ENCODE measurements at places on chromosomes 13 and 19.

GRCh38 chr19:8001651-8001994 lies 3.8 kb downstream of the ELAVL1 start:
- no peak for DNase-seq

DNA sequence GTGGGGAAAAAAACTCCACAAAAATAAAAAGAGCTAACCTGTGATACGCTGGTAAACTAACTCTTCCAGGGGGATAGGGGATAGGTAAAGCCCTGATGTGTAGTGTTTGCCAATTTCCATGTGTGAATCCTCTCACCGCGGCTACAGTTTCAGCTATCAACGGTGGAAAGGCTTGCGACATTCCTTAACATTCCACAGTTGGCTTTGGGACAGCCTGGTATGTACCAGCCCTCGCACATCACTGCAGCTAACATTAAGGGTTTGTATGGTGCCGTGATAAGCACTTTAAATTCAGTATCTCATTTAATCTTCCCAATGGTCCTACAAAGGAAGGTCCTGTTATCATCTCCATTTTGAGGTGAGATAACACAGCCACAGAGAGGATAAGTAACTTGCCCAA lies 112.4 kb downstream of the KATNAL1 start:
- no peak for DNase-seq

DNA sequence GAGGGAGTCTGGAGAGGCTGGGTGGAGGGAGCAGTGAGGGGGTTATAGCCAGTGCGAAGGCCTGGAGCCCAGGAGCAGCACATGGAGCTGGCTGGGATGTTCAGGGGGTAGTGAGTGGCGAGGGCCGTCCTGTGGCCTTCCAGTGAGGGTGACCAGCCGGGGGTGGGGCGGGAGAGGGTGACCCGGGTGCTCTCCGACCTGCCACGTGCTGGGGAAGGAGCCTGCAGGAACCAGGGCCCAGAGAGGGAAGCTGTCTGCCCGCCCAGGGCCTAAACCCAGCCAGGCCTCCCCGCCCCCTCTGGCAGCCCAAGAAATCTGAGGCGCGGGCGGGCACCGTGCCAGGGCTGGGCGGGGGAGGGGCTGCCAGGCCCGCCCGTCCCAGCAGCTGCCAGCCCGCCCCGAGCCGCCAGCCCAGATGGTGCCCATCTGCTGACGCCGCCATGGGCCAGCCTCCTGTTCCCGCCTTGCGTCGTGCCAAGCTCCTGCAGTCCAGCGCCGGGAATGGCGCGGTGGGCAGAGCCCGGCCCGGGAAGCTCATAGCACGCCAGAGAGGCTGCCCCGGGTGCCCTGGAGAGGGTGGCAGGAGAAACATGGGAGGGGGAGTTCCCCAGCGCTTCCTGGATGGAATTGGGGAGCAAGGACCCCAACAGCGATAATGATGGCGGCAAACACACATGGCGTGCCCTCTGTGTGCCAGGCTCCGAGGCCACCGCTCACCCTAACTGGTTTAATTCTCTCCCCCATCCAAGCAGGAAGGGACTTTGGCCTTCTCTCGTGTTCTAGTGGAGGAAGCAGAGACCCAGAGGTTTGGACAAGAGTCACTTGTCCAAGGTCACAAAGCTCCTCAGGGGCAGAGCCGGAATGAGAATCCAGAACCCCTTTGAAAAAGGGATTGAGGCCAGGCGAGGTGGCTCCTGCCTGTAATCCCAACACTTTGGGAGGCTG lies 21.5 kb downstream of the NFIC start:
- DNase-seq, result no peak

DNA sequence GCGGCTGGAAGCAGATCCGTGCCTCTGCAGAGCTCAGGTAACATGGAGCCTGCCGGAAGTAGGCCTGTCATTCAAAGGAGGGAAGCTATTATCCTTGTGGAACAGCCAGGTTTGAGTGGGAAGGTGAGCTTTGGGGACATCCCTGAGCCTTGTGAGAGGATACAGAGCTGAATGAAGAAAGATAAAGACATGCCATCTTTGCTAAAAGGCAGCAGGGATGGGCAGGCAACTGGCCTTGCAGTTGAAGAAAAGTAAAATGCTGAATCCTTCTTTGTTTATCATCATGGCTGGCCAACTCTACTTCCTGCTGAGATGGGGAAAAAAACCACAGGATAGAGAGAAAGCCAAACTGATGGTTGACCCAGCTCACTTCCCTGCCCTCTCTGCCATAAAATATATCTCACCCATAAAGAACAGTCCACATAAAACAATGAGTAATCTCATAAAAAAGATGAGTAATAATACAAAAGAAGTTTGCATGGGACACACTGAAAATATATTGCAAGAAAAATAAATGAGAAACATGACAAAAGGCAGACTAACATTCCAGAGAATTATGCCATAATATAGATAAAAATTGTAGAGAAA lies 226.3 kb downstream of the DLEU7 start:
- no peak for DNase-seq

DNA sequence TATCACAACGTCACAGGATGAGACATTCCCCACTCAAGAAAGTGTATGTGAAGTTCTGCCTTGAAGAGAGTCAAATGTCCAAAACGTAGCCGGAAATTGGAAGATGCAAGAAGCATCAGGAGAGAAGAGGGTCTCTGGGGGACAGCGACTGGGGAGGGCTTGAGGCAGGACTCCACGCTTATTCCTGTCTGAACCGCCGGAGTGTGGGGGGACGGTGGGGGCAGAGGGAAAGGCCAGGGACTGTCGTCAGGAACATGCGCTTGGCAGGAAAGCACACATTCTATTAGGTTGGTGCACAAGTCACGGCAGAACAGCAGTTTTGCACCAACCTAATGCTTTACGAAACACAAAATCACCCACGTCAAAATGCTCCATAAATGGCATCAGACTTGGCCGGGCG lies 95.3 kb upstream of the TM9SF2 start:
- no peak for DNase-seq

DNA sequence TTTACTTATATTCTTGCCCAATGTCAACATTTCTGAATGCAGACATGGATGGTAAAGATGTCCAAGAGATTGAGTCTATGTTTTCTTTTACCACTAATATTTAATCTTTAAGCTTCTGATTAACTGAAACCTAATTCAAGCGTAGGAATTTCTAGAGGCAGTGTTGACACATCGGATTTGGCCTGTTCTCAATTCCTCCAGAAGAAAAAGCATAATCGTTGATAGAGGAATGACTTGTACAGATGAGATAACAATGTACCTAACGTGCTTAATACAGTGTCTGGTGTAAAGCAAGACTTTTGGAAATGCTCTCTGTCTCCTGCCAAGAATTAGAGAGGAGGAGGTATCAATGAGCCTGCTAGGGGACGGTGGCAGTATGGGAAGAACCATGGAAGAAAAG lies 35.2 kb downstream of the SLC15A1 start:
- DNase-seq, result no peak

DNA sequence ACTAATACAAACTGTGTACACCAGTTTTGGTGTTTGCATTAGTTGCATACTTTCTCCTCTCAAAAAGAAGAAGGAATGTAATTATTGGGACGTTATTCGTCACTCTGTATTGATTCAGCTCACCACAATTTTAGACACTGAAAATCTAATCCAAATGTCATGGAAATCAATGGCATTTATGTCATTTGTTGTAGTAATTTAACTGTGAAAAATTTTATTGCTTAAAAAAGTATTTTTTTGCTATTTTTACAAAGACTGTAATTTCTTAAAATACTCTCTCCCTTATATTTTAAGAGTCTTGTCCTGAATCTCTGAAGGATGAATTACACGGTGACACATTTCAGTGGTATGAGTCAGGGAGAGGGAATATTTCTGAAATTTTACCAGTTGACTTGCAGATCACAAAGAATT lies 2117.6 kb downstream of the PCDH9 start:
- no peak for DNase-seq

DNA sequence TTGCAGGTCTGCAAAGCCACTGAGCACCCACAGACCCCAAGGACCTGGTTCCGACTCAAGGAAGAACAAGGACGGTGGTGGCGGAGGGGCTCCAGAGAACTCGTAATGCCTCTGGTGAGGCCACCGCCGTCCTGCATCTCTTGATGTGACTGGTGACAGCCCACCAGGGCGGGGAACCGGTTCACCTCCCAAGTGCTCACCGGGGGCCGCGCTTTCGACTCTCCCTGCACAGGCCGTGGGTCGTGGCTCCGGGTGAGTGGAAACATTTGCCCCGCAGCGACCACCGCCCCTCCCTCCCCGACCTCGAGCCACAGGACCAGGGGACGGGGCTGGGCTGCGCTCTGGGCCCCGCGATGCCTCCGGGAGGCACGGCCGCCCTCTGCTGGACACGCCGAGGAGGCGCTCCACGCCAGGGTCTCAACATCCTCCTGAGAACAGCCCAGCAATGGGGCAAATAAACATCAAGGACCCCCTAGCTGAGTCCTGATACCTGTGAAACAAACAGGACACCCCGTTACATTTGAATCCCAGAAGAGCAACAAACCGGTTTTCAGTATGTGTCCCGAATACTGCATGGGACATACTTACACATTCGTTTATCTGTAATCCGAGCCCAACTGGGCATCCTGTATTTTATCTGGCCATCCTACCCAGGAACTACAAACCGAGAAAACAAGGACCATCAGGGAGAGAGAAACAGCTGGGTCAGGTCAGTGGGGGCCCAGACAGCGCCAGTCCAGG lies 3.9 kb upstream of the PLPP2 start:
- DNase-seq, result peak; percentile 75

DNA sequence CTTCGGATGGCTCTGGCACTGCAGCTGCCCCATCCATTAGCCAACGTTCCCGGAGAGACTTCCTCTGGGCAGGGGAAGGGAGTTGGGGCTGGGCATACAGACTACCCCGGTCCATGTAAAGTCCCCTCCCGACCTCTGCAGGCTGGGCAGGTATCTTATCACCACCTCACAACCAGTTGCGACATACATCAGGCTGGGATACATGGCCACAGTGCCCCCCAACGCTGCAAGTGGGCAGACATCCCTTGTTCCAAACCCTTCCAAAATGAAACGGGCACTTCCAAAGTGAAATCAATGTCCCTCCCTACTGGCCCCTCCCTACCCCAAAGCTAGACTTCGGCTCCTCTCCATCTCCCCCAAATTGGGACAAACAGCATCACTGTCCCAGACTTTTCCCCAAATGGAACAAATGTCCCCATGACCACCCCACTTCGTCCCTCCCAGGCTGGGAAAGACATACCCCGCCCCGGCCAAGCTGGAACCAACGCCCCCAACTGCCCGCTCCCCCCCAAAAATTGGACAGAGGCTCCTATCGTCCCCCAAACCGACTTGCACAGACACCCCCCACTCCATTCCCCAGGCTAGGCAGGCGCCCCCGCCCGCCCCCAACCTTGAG lies 5.0 kb downstream of the PALM3 start:
- no peak for DNase-seq

DNA sequence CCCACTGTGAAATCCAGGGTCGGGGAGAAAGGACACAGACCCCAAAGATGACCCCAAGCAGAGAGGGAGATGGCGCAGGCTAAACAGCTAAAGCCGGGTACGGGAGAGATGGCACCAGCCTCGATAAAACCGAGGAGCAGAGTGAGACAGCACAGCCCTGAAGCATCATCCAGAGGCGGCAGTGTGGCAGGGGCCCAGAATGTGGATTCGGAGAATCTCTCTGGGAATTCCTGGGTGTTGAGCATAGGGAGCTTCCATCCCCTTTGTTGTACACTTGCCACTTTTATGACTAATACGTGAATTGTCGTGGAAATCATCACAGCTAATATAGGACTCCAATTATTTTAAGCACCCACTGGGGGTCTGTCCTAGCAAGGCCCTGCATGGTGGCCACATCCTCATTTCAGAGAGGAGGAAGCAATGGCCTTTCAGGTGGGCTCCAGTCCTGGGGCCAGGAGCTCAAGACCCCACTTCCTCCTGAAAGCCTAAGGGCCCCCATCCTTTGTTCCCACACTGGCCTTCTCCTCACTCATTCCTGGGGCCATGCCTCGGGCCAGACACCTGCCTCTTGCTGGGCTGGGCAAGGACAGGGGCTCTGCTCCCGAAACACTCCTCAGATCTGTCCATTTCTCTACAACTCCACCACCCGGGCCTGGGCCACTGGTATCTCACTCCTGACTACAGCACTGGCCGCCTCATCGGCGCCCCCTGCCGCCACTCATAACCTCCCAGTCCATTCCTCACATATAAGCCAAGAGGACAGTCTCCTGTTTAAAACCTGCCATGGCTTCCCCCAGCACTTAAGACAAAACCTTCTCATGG lies 29.3 kb upstream of the ATP1A3 start:
- DNase-seq, result peak; percentile 35

DNA sequence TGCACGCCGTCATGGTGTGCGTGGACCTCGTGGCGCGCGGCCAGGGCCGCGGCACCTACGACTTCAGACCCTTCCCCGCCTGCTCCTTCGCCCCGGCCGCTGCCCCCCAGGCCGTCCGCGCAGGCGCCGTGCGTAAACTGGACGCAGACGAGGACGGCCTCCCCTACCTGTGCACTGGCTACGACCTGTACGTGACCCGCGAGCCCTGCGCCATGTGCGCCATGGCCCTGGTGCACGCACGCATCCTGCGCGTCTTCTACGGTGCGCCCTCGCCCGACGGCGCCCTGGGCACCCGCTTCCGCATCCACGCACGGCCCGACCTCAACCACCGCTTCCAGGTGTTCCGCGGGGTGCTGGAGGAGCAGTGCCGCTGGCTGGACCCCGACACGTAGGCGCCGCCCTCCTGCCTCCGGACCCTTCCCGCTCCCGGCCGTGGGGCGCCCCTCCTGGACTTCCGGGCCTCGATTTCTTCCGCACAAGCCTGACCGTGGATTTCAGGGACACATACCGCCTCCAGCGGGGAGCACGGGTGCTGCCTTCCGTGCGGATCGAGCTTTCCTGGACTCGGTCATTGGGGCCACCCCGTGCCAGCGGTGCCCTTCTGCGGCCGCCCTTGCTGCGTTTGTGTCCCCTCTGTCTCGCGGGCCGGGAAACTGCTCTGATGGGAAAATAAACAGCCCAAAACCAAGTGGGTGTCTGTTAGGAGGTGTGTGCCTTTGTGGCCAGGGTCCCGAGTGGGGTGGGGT lies 7.7 kb downstream of the ADAT3 start:
- DNase-seq, result no peak

DNA sequence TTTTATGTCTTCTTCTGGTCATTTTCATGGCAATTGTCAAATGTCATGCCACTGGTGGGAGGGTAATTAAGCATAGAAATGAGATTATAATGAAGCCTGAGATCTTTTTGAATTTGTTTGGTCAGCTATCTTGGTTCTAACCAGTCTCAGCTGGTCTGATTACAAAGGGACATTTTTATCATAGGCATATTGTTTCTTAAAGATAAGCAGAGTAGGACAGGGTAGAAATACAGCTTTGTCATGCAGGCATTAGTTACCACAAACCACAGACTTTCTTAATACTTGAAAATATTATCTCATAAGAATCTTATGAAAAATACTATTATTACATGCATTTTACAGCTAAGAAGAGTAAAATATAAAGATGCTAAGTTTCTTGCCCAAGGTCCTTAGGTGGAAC lies 1761.5 kb downstream of the PCDH9 start:
- DNase-seq, result no peak

- DNase-seq, result no peak
Measured at GRCh38 chr13:41250993-41251392, 12.4 kb downstream of the MTRF1 start.

GRCh38 chr13:27960362-27961226 lies 8.5 kb downstream of the CDX2 start:
- DNase-seq, result peak; percentile 82

GRCh38 chr19:46546194-46546896 lies 50.7 kb upstream of the PNMA8B start:
- peak; percentile 31 for DNase-seq

GRCh38 chr19:55484593-55485438 lies at the start of gene NAT14:
Gene NAT14 (plus strand): TSS chr19:55485188. CDS start chr19:55485709, 521 bp downstream.
- peak; percentile 94 for DNase-seq

GRCh38 chr13:39341251-39341650 lies 261.7 kb downstream of the LHFPL6 start:
- no peak for DNase-seq
